DND-41 (cell line): ENCODE measurements at places on chromosomes 16 and 17.

- no peak for DNase-seq
Observed at GRCh38 chr16:23107117-23107516, 42.1 kb downstream of the USP31 start.

DNA sequence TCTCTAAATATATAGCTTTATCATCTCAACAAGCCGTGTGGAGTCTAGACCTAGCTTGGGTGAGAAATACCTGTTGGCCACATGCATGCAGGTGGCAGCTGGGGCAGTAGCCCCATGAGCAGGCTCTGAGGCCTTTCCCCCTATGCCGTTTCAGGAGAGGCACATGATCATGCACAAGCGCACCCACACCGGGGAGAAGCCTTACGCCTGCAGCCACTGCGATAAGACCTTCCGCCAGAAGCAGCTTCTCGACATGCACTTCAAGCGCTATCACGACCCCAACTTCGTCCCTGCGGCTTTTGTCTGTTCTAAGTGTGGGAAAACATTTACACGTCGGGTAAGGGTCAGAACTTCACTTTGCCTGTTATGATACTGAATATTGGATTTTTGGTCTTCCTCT is 16.7 kb upstream of the CARMIL2 start:
- DNase-seq, result no peak

GRCh38 chr16:13628156-13628555 is 291.8 kb upstream of the ERCC4 start:
- DNase-seq, result no peak

DNA sequence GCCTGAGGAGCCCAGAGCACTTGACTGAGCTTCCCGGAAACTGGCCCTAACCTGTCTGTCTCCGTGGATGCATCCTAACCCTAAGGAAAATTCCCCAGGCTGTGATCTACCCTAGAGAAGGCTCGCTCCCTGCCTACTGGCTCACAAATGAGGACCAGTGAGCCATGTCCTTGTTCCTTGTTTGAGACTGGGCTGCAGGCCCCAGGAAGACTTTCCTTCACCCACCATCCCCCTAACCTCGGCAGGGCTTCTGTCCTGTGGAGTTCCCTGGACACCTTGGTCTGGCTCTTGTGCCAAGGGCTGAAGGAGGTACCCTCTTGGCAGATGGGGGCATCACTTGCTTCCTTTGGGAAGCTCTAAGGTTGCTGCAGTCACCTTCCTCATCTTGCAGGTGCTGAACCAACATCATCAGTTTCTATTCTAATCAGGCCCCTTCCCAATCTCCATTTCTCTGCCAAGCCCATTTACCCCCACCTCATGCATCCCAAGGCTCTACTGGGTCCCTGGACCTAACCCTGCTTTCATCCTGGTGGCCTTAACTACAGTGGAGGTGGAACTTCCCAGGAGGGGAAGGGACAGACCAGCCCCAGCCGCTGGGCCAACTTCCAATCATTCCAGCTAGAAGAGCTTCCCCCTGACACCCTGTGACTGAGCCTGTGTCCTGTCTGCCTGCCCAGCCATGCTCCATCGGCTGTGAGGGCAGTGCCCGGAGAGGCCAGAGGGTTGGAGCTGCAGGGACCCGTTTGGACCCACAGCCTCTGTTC is 12.4 kb downstream of the RNF40 start:
- no peak for DNase-seq

DNA sequence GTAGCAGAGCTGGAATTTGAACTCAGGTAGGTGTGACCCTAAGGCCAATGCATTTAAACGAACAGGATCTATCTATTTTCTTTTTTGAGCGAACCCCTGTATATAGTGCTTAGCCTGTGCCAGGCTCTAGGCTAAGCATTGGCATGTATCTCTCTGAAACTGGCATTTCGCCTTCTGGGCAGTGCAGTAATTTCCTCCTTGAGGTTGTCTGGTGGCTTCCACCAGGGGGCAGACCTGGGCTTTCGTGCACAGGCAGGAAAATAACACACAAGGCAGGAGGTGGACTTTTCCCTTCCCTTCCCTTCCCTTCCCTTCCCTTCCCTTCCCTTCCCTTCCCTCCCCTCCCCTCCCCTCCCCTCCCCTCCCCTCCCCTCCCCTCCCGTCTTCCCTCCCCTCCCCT is 34.4 kb upstream of the PRKCB start:
- DNase-seq, result peak; percentile 79
